ENCODE measurements at places on chromosomes 7 and 10.

GRCh38 chr7:135791543-135792362 lies 43.1 kb upstream of the FAM180A start:
- no peaks in the 10 kb centered on the region for H3K36me3 ChIP-seq
- no peaks in the 10 kb centered on the region for H3K4me1 ChIP-seq
- no peaks in the 10 kb centered on the region for H3K27me3 ChIP-seq
- no peak overlapping the region for H3K4me3 ChIP-seq
- DNase-seq, result no peak
- no peak overlapping the region for H3K27ac ChIP-seq

- no peak overlapping the region for H3K27ac ChIP-seq
- no peak overlapping the region for H3K4me3 ChIP-seq
- no peaks in the 10 kb centered on the region for H3K4me1 ChIP-seq
- H3K36me3 ChIP-seq, result peaks cover 2% of the 10 kb centered on the region
Observed at GRCh38 chr7:2544541-2545188, 10.7 kb downstream of the BRAT1 start.

DNA sequence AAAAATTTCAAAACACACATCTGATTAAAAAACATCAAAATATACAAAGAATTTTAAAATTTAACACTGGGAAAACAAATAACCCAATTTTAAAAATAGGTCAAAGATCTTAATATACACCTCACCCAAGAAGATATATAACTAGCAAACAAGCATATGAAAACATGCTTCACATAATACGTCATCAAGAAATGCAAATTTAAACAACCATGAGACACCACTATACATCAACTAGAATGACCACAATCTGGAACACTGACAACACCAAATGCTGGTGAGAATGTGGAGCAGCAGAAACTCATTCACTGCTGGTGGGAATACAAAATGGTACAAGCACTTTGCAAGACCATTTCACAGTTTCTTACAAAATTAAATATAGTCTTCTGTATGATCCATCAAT lies 498.4 kb downstream of the IPMK start:
- H3K4me1 ChIP-seq, result no peaks in the 10 kb centered on the region
- H3K27me3 ChIP-seq, result peaks cover 4% of the 10 kb centered on the region
- no peak overlapping the region for H3K4me3 ChIP-seq
- H3K36me3 ChIP-seq, result no peaks in the 10 kb centered on the region

- H3K27ac ChIP-seq, result no peak overlapping the region
- peaks cover 27% of the 10 kb centered on the region for H3K27me3 ChIP-seq
- DNase-seq, result no peak
- H3K4me3 ChIP-seq, result no peak overlapping the region
- H3K36me3 ChIP-seq, result no peaks in the 10 kb centered on the region
- H3K4me1 ChIP-seq, result no peaks in the 10 kb centered on the region
Observed at GRCh38 chr7:156456503-156457115, 184.0 kb upstream of the RNF32 start.

DNA sequence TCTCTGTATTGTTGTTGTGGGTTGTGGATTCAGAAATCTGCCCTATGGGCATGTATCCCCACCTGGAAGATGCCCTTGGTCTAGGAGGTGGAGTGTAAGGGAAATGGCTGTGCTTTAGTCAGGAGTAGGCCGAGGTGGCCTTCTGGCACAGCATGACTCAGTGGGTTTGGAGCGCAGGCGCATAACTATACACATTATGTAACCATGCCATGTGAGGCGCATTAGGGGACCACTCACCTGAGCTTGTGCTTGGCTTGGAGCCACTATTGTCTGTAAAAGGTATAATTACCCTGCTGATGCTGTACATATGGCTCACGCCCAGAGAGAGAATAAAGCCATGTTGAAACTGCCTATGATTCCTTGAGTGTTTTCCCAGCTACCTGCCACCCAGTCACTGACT lies 20.6 kb upstream of the ADAMTS14 start:
- H3K27ac ChIP-seq, result no peak overlapping the region
- no peaks in the 10 kb centered on the region for H3K27me3 ChIP-seq
- no peak overlapping the region for H3K4me3 ChIP-seq
- H3K4me1 ChIP-seq, result no peaks in the 10 kb centered on the region
- peaks cover 6% of the 10 kb centered on the region for H3K36me3 ChIP-seq

GRCh38 chr10:4100380-4100779 lies 315.4 kb upstream of the KLF6 start:
- peaks cover 4% of the 10 kb centered on the region for H3K4me1 ChIP-seq
- no peaks in the 10 kb centered on the region for H3K36me3 ChIP-seq
- no peaks in the 10 kb centered on the region for H3K27me3 ChIP-seq
- H3K27ac ChIP-seq, result no peak overlapping the region

- H3K4me3 ChIP-seq, result no peak overlapping the region
- no peaks in the 10 kb centered on the region for H3K36me3 ChIP-seq
- no peaks in the 10 kb centered on the region for H3K4me1 ChIP-seq
- no peak for DNase-seq
- no peaks in the 10 kb centered on the region for H3K27me3 ChIP-seq
Observed at GRCh38 chr7:27478556-27478955, 184.1 kb downstream of the HIBADH start.

DNA sequence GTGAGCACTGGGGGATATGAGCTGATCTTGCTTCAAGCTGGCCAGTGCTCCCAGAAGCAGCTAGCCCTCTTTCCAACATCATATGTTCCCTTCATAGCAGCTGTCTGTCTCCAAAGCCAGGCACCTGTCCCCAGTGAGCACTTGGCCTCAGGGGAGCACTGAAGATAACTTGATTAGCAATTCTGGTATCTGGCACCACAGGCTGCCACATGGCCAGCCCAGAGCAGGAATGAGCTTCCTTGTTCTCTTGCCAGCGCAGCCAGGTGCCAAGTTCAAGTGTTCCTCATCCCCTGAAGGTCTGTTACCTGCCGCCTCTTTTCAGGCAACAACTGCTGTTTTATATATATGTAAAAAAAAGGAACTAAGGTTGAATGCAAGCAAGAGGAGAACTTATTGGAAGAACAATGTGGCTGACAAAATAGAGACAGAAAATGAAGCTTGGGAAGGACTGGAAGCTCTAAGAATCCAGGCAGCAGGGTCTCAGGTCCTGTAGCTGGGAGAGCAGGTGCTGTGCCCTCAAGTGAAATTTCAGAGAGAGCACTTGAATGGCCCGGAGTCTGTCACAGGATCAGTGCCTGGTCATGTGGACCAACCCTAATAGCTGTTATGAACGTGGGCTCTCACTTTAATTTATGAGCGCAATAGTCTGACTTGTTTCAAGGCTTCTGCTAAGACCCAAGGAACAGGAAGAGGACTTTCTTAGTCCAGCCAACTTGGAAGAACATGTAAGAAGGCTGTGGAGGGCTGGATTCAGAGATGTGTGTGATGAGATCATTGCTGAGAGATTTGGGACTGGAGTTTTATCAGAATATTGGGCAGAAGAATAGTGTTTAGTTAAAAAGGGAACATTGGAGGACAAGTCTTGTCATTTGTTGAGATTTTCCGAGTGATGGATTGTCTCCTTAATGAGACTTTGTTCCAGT lies 267.2 kb downstream of the GLRX3 start:
- no peak overlapping the region for H3K4me3 ChIP-seq
- DNase-seq, result no peak
- H3K4me1 ChIP-seq, result no peaks in the 10 kb centered on the region

DNA sequence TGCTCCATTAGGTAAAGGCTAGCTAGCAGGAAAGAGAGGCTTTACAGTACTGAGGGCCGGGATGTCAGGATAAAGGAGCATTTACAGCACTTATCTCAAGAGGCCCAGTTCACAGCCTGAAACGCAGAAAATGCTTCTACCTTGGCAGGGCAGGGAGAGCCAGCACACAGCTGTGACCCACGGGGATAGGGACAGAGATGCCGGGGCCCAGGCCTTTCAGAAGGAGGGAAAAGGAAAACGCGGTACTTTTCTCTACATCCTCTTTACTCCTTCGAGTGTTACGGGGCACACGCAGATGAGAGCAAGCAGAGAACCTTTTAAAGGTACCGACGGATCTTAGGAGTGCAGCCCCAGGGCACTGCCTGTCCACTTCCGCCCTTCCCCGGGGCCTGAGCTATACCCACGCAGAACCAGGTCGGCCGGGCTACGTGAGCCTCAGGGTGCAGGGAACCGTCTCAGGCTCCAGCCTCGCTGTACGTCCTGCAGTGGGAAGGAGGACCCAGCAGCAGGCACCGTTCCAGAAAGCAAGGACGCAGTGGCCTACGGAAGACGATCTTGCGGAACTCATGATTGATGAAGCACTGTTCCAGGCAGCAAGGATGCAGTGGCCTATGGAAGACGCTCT lies 232.3 kb downstream of the ELFN1 start:
- H3K36me3 ChIP-seq, result no peaks in the 10 kb centered on the region
- no peak for DNase-seq
- peak overlapping the region; percentile 92 for H3K27ac ChIP-seq
- no peaks in the 10 kb centered on the region for H3K4me1 ChIP-seq

- H3K27ac ChIP-seq, result peak overlapping the region; percentile 19
- H3K4me3 ChIP-seq, result no peak overlapping the region
- no peak for DNase-seq
- H3K36me3 ChIP-seq, result no peaks in the 10 kb centered on the region
- no peaks in the 10 kb centered on the region for H3K27me3 ChIP-seq
Observed at GRCh38 chr10:112000466-112000865, 183.1 kb downstream of the GPAM start.

- peak within 1 kb of the TSS; percentile 80 for H3K4me3 ChIP-seq
- H3K36me3 ChIP-seq, result peaks cover 3% of the 10 kb centered on the region
- no peak within 1 kb of the TSS for H3K27ac ChIP-seq
- DNase-seq, result no peak
Observed at GRCh38 chr10:70441161-70441894, at the start of gene NODAL. Gene NODAL, minus strand, starts transcription at chr10:70441681. Its CDS starts 14 bp downstream, at chr10:70441667.

DNA sequence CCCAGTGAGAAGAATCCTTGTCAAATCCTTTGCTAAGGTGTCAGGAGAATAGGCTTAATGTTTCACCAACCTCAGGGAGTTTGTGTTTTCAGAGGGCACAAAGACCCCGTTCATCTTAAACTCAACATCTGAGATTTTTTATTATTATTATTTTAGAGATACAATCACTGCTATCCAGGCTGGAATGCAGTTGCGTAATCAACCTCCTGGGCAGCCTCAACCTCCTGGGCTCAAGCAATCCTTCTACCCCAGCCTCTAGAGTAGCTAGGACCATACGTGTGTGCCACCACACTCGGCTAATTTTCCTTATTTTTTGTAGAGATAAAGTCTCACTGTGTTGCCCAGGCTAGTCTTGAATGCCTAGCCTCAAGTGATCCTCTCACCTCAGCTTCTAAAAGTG lies 599.2 kb downstream of the KCNMA1 start:
- no peak overlapping the region for H3K27ac ChIP-seq
- H3K4me1 ChIP-seq, result peaks cover 22% of the 10 kb centered on the region
- H3K36me3 ChIP-seq, result no peaks in the 10 kb centered on the region
- no peak for DNase-seq
- no peak overlapping the region for H3K4me3 ChIP-seq
- H3K27me3 ChIP-seq, result peaks cover 3% of the 10 kb centered on the region

DNA sequence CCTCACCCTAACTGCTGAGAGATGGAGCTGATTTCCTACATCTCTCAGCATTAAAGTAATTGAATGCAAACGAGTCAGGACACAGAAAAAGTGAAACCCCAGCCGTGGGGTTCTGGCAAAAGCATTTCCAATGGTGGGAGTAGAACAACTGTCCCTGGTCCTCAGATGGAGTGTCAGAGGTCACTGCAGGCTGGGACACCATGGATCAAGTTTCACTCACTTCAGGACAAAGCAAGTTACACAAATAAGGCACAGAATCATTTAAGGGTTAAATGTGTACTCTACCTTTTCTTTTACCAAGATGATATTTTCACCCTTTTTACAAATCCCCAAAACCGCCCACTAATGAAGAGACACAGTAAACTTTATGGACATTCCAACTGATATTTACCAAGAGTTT lies 607.8 kb downstream of the PARD3 start:
- peaks cover 42% of the 10 kb centered on the region for H3K4me1 ChIP-seq
- no peaks in the 10 kb centered on the region for H3K27me3 ChIP-seq
- H3K27ac ChIP-seq, result peak overlapping the region; percentile 83
- no peak overlapping the region for H3K4me3 ChIP-seq

DNA sequence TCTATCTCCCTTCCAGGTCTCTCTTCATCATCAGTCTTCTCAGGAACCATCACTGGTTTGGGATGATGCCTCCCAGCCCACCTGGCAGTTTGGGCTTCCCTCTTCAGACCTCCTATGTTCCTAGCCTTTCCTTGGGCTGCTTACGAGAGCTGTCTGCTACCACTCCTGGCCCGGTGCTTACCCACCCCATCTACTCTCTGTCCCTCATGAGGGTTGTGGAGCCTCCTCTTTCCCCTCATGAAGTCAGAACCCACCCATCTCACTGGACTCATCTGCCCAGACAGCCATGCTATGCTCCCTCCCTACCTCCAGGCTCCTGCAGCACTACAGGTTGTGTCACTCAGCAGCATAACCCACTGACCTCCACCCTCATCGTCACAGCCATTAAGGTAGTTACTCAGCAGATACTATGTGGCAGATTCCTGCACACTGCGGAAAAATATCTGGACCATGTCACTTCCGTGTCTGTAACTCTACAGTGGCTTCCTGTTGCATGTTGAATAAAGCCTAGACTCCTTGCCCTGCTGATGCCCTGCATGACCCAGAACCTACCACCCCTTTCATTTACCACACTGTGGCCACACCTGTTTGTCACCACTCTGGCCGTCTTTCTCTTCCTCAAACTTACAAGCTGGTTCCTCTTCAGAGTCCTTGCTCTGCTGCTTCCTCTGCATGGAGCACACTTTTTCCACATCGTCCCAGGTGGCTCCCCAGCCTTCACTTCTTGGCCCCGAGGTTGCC lies 2.0 kb downstream of the DBNL start:
- no peak overlapping the region for H3K27ac ChIP-seq
- peaks cover 2% of the 10 kb centered on the region for H3K36me3 ChIP-seq
- peaks cover 11% of the 10 kb centered on the region for H3K27me3 ChIP-seq
- no peak for DNase-seq

All from neural crest cell (in vitro differentiated cells).